ENCODE measurements at places on chromosomes 7 and 10.

DNA sequence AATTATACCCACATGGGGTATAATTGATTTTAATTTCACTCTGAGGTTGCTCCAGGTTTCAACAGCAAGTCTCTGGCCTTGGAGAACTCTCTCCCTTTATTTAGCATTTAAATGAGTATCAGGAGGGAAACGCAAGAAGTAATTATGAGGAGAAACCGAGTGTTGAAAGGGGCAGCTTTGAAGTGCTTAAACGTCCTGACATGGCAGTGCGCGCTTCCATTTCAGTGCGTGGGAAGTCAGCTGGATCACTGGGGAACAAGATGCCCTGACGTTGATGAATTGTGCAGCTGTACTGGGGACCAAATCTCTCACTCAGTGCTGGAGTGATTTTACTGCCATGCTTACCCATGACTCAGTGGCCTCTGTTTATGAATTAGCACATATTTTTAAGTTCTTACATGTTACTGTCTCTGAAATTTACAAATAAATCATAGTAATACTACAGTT is 106.0 kb upstream of the PRR15 start:
- no peak for DNase-seq

DNA sequence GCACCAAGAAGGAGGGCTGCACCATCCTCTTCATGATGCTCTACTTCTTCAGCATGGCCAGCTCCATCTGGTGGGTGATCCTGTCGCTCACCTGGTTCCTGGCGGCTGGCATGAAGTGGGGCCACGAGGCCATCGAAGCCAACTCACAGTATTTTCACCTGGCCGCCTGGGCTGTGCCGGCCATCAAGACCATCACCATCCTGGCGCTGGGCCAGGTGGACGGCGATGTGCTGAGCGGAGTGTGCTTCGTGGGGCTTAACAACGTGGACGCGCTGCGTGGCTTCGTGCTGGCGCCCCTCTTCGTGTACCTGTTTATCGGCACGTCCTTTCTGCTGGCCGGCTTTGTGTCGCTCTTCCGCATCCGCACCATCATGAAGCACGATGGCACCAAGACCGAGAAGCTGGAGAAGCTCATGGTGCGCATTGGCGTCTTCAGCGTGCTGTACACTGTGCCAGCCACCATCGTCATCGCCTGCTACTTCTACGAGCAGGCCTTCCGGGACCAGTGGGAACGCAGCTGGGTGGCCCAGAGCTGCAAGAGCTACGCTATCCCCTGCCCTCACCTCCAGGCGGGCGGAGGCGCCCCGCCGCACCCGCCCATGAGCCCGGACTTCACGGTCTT is 1.9 kb downstream of the FZD1 start:
- no peak for DNase-seq

DNA sequence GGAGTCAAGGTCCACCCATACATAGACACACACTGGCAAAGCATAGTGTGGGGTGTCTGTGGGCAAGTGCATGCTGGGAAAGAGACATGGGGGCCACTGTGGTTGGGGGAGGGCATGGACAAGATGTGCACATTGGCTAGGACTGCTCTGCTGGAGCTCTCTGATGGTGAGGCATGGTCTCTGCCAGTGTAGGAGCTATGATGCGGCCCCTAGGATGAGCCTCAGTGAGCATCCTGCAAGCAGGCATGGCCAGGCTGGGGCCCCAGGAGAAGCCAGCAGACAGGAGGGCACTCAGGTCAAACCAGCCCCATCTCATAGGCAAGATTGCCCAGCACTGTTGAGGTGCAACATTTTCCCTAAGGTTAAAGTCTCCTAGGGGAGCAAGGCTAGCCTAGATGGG is 489.4 kb downstream of the DNAJB9 start:
- no peak for DNase-seq

DNA sequence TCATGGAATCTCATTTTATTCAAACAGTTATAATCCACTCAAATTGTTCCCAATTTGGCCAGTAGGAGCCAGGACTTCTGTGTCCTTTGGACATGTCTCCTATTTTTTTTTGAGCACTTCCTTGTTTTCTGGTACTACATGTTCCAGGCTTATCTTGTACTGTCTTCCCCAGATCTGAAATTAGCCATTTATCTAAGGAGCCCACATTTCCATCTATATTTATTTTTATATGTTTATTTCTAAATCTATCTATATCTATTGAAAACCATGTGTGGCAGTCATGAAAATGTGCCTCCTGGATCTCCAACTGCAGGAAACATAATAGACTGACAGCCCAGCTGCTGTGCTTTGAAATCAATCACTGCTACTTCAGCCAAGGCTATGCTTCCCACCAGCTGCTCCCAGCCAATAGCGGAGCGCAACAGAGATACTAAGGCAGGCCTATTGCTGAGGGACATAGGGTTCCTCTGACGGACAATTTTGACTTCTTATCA is 147.1 kb downstream of the LRRC4 start:
- DNase-seq: no peak

DNA sequence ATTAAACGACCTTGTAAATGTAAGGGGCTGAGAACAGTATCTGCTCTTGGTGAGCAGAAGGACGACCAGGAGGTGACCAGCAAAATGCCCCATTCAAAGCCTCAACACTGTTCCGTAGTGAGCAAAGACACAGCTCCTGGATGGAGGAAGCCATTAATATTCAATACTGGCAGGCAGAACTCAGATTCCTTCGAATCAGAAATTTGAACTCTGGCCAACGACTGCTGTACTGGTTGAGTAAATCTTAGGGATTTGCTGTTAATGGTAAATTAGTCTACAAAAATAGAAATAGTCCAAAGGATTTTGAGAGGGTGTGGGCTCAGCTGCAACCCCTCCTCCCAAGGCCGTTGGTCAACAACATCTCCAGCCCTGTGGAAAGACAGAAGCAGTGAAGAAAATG is 130.5 kb upstream of the PFKP start:
- no peak for DNase-seq

- DNase-seq: no peak
These were observed 21.8 kb upstream of the AKR1B1 start for GRCh38 chr7:134480730-134481129.

DNA sequence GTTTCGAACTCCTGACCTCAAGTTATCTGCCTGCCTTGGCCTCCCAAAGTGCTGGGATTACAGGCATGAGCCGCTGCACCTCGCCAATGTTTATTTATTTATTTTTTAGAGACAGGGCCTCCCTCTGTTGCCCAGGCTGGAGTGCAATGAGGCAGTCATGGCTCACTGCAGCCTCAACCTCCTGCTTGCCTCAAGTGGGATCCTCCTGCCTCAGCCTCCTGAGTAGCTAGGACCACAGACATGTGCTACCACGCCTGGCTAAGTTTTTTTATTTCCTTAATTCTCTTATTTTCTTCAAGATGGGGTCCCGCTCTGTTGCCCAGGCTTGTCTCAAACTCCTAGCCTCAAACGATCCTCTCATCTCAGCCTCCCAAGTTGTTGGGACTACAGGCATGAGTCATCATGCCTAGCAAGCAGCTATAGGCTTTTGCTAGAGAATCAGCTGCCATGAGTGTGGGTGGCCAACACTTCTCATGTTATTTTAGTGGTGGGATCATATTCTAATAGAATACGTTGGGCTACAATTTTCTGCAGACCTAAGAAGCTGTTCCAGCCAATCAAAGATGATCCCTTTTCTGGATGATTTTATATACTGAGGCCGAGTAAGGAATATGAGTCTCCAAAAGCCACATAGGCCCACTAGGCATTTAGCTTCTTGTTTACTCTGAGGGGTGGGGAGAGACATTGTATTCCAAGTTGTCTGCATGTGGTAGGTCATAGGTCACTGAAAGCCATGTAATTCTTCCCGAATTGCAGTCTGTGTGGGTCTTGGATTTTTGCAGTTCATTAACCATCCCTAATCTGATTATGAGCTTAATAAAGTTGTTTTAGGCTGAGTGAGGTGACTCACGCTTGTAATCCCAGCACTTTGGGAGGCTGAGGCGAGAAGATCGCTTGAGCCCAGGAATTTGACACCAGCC is 7.6 kb upstream of the TMEM248 start:
- DNase-seq: no peak

DNA sequence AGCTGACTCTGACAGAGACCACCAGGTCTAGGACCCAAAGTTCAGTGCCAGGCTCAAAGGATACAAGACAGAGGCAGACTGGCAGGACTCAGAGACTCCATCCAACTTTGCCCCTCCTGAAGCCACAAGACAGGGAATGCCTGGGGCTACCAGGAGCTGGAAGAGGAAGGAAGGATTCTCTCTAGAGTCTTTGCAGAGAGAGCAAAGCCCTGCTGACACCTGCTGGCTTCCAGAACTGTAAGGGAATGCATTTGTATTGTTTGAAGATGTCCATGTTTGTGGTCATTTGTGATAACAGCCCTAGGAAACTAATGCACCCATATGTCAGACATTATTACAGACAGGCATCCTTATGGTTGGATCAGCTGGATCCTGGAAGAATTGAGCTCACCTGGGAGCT is 132.3 kb upstream of the C7orf33 start:
- DNase-seq: no peak

DNA sequence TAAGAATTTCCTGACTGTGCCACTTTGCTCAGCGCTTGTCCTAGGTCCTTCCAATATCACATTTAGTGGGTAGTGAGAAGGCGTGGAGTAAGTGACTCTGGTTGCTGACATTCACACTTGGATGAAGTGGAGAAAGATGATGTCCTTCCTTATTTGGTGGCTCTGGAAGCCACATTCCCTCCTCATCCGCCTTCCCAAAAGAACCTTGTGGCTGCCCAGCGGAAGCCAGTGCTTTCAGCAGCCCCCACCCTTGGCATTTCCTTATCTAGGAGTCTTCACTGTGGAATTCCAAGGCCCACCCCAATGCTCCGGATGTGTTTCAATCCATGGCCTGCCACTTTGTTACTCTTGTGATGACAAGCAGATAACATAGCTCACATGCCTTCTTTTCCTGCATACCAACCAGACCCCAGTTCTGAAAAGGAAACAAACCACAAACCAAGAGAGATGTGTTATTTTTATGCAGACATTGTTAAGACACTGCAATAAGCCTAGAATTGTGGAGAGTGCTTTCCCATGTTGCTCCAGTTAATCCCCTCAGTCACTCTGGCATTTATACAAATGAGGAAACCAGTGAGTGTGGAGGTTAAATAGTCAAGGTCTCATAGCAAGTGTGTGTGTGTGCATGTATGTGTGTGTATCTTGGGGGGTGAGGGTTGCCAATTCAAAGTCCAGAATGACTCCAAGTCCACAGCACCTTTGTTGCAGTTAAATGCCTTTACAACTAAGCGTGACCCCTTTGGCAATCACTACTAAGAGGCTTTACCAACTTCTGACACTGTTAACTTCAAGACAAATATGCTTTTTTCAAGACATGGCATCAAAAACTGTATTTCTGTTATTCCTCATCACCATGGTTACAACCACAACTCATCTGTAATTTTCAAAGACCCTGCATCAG is 10.3 kb upstream of the ANKRD1 start:
- no peak for DNase-seq

- no peak for DNase-seq
These were observed 37.3 kb upstream of the PDZD8 start for GRCh38 chr10:117412469-117413010.

DNA sequence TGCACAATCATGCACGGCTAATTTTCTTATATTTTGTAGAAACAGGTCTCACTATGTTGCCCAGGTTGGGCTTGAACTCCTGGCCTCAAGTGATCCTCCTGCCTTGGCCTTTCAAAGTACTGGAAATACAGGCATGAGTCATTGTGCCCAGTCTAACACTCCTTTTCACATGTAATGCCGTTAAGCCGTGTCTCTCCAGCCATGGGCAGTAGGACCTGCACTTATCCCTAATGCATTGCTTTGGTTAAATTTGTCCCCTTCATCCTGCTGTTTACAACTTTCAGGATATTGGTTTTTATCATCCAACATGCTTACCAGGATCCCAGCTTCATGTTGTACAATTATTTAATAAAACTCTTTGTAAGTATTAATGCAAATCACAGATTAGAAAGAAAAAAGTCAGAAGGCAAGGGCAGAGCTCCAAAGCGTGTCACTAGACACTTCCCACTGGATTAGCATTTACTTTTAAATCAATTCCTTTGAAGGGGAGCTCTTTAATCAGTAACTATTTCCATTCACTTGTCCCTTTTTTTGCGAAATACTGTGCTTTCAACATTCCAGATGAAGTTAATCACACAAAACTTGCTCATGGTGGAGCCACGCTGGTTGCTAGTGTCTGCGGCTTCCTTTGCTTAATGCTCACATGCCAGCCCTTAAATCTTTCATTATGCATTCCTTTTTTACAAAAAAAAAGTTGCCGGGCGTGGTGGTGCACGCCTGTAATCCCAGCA is 256.0 kb upstream of the AUTS2 start:
- no peak for DNase-seq

DNA sequence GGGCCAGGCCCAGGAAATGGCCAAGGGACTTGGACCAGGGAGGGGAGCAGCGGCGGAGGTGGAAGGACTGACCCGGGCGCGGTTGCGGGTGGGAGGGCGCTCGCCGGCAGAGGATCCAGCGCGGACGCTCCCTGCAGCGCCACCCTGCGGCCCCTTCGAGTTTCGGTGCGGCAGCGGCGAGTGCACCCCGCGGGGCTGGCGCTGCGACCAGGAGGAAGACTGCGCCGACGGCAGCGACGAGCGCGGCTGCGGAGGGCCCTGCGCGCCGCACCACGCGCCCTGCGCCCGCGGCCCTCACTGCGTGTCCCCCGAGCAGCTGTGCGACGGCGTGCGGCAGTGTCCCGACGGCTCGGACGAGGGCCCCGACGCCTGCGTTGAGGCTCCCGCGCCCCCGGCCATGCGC is 16.8 kb upstream of the ZNF467 start:
- DNase-seq: no peak
